HT1080 (cell line): ENCODE measurements at places on chromosomes 2 and 18. TPM values are rescaled to one million over a fixed set of nuclear protein-coding genes. Genes with fewer than 3 reads are reported as not detected.
A peak's percentile ranks its signal among the peaks of the same experiment; 100 is the strongest.

The CHRNA1 gene
- total RNA-seq, result 0.10 and 0.66 TPM in 2 replicates

- no peak for DNase-seq
Measured at GRCh38 chr18:37672932-37673595, 107.5 kb upstream of the CELF4 start.

DNA sequence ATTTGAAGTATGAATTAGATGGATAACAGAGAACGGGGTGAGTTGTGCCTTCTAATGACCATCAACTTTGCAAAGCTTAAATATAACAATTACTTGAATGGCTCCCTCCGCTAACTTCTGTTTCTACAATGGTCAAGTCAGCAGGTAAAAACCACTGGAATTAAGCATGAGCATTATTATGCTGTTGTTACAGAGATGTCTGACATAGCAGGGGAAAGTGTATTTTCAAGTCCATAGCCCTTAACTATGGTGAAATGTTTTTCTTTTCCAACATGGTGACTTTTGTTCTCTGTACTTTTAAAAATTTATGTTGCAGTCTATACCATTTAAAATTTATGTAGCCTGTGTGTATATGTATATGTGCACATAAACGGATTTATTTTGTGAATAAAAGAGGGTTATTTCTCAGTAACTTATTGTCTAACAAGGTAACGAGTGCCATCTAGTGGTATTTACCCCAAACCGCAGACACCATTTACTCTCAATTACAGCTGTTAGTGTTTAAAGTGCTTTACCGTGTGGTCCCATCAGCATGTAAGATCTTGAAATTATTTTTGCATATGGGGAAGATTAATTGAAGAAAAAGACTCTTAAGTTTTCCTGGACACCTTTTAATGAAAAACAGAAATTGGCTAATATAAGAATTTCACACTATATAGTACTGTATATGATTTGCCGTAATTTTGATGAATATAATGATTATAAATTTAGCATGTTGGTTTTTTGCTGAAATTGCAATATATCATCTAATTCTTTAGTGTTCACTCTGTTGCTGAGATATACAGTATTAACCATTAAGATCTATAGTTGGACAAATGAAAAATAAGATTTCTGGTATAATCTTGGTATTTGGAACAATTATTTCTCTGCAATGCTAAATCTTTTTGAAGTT, 78.2 kb downstream of the UBE2E3 start:
- DNase-seq, result peak; percentile 23

- DNase-seq, result no peak
Measured at GRCh38 chr2:132442278-132442677, 25.7 kb downstream of the GPR39 start.

DNA sequence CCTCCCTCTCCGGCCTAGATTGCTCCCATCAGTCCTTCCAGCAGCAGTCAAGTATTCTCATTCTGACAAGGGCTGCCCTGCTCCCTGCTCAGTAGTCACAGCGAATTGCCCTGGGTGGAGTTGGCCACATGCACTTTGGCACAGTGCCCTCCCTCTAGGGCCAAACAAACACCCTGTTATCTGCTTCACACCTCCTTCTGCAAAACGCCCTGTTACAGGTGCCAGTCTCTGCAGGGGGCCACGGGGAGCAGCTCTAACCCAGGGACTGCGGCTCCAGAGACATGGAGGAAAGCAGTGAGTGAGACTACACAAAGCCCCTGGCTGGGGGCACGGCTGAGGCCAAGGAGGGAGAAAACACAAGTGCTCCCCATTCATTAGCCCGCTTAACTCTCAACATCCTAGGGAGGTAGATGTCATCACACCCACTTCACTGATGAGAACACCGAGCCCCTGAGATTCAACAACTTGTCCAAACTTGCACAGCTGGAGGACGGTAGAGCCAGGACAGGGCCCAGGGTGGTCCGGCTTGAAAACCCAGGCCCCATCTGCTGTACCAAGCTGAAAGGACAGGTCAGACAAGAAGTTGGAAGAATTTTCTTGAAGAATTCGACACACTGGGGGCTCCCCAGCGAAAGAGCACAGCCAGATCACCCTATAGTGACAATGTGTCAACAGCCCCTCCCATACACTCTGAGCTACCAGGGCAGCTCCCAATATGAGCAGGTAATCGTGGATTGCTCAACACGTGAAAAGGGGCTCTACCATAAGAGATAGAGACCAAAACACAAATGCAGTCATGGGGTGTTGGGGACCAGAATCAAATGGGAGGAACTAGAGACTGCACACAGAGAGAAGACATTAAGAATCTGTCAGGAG, 8.7 kb upstream of the TFCP2L1 start:
- no peak for DNase-seq
